MG63 (cell line): ENCODE measurements at places on chromosomes 16 and 17.

GRCh38 chr16:70685061-70685937 is 554 bp downstream of the MTSS2 start:
- no peak for DNase-seq

- no peak for DNase-seq
These were observed 272.0 kb downstream of the MAF start for GRCh38 chr16:79328402-79329165.

DNA sequence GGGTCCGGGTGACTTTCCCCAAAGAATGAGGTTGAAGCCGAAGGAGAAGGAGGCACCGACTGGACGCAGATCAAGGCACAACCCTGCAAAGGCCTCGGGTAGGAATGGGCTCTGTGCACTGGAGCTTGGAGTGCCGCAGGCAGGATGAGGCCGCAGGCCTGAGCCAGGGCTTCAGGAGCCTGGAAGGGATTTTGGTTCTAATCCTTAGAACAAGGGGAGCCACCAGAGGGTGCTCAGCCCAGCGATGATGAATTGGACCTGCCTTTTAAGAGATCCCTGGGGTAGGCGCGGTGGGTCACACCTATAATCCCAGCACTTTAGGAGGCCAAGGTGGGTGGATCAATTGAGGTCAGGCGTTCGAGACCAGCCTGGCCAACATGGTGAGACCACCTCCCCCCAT is 8.1 kb downstream of the CIBAR2 start:
- DNase-seq, result no peak

DNA sequence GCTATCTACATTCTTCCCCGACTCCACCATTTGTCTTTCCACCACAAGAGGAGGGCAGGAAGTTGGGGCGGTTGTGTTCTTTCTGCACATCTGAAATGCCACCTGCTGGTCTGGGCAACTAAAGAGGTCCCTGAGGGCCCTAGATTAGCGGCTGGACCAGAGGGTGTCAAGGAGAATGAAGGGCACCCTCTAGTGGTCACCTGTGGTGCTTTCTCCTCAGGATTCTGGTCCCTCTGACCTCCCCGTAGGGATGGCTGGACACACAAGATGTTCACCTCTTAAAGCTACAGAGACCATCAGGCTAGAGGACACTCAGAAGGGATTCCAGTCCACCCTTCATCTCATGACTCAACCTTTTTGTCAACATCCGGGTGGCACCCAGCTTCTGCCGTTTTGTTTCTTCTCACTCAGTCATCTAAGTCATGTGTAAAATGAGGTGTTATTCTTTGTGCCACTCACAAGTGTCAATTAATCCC is 2.9 kb upstream of the SCIMP start:
- peak; percentile 12 for DNase-seq

- DNase-seq, result no peak
These were observed 82.1 kb downstream of the GPR139 start for GRCh38 chr16:19991614-19992013.

DNA sequence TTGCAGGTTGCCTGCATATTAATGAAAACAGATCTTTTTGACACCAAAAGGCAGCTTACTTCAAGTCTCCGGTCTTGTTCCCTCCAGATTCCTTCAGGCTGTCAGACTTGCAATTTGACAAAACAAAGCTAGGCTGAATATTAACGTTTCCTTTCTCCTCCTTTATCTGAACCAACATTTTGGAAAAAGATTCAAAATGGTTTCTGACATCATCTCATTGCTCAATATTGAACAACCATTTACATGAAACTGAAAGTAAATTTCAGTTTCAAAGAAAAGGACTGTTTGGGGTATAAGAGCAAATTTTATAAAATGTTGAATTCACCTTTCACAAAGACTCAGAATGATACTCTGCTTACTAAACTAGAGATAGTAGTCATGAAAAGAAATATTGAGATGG is 521.8 kb downstream of the KCNJ2 start:
- DNase-seq, result no peak

DNA sequence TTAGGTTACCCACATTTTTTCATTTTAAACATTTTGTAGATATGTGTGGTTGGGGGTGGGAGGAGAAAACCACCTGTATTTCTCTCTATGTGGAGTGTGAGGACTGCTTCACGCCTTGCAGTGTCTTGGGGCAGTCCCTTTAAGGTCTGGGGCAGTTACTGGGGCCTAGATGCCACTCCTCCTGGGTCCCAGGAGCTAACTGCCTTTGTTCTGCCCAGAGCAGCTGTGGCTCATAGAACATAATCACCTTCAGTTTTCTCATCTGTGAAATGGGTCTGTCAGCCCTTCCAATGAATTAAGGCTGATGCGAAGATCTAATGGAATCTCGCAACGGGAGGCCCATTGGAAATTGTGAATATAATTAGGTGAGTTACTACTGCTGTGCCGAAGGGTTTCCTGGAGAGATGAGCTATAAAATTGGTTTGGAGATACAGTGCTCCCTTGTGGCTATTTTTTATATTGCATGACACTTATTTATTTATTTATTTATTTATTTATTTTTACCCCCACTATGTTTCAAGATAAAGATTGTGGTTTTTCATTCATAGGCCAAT is 22.9 kb downstream of the DHRS7C start:
- no peak for DNase-seq

DNA sequence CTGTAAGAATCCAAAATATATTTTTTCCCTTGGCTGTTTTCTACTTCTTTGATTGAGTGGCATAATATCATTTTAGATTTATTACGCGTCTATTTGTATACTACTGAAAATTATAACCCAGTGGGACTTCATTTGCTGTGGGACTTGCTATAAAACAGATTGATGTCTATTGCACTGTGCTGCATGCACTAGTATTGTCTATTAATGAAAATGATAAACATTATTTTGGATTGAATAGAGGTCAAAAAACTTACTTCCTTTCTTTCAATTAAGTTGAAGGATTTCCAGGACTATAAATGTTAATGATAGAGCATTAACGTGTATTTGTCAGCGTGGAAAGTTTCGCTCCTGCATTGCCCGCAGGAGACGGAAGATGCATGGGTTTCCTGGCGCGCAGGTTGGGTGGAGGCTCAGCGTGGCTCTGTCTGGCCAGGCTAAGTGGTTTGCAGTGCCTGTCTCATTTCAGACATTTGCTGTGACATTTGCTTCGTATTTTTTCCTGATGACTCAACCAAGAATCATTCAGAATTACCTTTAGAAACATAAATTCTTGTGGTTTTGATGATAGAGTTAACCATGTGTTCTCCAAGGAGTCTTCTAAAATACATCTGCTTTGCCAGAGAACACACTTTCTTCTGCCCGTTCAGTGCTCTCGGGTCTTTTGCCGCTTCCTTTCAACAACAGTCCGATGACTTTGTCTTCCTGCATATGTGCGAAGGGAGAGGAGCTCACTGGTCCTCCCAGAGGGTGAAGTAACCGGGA is 216.7 kb downstream of the RPTOR start:
- no peak for DNase-seq

- no peak for DNase-seq
These were observed 10.0 kb upstream of the CFDP1 start for GRCh38 chr16:75443298-75443697.

GRCh38 chr17:55286681-55287589 is 22.2 kb downstream of the HLF start:
- DNase-seq, result peak; percentile 89

DNA sequence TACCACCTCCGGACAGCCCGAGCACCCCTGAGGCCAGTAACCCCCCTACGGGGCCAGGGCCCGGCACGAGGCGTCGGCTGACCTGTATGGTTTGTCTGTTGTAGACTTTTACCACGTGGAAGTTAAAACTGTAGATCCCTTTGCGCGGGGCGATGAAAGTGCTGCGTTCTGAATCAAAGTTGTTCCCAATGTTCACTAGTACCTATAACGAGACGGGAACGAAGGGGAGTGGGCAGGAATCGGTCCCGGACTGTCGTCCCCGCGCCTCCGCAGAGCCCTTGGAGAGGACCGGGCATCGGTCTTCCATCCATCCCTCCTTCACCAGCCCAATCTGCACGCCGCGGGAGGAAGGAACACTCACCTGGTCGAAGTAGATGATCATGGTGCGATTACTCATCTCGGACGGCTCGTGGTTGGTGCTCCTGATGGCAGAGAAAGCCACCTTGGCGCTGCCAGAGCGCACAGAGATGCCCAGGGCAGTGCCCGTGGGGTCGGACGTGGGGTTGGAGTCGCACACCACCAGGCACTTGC is 732 bp downstream of the CBLN1 start:
- DNase-seq, result no peak

- DNase-seq, result peak; percentile 45
These were observed 63.3 kb downstream of the TUBD1 start for GRCh38 chr17:59829217-59830006.

- DNase-seq, result no peak
These were observed 158.3 kb downstream of the NTN1 start for GRCh38 chr17:9179602-9180001.

DNA sequence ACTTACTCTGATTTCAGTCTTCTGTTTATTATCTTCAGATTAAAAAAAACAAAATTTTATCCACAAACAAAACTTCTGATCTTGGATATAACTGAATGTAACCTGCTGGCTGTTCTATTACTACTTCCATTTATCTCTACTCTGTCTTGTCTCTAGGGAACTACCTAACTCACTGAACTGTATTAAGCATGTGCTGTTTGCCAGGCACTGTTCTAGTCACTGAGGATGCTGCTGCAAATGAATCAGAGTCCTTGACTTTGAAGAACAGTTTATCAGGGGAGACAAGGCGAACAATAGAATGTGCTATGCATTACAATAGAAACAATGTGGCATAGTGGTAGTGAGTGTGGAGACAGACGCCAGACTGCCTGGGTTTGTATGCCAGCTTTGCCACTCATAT is 2.3 kb upstream of the ANKRD40 start:
- no peak for DNase-seq

- no peak for DNase-seq
These were observed 61.0 kb upstream of the CHMP6 start for GRCh38 chr17:80930335-80931279.

GRCh38 chr16:54878301-54878700 is 52.4 kb upstream of the IRX5 start:
- DNase-seq, result no peak

DNA sequence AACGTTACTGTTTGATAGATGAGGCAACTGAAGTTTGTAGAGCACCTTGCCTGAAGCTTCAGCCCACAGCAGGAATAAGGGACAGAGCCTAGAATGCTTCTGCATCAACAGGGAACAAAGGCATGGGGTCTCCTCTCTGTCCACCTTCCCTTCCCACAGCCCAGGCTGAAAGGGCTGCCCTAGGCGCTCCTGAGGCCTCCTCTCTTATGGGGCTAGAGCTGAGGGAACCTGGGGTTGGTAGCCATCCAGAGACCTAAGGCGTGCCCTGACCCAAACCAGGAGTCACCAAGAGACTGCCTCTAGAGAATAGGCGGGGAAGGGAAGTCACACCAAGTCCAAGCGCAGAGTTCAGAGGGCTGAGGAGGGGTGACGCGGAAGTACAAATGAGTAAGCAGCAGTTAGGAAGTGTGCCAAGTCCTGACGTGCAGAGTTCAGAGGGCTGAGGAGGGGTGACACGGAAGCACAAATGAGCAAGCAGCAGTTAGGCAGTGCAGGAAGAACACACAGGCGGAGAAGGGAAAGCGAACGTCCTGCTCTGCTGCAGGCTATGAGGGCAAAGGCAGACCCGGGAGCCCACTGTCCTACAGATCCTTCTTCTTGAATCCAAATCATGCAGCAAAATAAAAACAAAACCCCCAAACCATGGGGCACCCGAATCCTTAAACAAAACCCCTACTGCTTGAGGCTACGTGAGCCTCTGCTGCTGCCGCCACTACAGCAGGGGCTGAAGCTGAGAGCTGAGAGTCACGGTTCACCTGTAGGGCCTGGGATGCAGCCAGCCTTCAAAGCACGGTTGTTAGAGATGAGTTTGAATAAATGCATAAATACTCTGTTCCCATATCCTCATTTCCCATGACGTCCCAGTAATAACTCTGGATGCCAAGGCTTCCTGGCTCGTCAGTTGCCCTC is 2.7 kb upstream of the SPG7 start:
- peak; percentile 88 for DNase-seq

DNA sequence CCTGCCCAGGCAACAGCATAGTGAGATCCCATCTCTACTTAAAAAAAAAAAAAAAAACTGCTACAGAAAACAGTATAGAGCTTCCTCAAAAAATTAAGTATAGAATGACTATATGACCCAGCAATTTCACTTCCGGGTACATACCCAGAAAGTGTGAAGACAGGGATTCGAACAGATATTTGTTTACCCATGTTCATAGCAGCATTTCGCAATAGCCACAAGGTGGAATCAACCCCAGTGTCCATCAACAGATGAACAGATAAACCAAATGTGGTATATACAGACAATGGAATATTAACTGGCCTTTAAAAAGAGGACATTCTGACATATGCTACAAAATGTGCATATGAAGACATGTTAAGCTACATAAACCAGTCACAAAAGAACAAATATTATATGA is 95.5 kb downstream of the CHD9NB start:
- DNase-seq, result no peak

GRCh38 chr17:50808413-50808812 is 27.0 kb upstream of the WFIKKN2 start:
- DNase-seq, result no peak

DNA sequence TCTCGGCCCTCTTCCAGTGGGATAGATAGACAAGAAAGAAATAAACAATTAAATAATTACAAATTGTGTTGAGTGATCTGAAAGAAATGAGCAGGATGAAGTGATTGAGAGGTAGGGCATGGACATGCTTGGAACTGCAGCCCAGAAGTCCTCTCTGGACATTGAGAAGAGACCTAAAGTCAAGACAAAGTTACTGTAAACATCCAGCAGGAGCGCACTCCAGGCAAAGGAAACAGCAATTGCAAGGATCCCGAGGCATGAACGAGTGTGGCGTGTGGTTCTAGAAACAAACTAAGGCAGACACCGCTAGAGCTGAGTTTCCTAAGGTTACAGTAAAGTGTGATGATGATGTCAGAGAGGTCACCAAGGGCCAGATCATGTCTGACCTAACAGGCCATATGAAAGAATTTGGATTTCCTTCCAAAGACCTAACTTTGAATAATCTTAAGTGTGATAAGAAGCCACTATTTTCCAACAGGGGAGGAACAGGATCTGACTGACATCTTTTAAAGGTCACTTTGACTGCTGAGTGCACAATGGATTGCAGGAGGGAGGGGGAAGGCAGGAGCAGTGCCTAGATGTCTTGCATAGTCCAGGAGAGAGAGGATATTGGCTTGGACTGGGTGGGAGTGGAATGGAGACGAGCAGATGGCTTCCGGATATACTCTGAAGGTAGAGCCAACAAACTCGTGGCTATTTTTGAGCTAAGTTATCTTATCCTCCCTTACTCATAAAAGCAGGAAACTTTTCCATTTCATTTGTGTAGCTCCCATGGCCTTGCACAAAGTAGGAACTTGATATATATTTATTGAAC is 19.0 kb downstream of the ABCC12 start:
- peak; percentile 23 for DNase-seq

DNA sequence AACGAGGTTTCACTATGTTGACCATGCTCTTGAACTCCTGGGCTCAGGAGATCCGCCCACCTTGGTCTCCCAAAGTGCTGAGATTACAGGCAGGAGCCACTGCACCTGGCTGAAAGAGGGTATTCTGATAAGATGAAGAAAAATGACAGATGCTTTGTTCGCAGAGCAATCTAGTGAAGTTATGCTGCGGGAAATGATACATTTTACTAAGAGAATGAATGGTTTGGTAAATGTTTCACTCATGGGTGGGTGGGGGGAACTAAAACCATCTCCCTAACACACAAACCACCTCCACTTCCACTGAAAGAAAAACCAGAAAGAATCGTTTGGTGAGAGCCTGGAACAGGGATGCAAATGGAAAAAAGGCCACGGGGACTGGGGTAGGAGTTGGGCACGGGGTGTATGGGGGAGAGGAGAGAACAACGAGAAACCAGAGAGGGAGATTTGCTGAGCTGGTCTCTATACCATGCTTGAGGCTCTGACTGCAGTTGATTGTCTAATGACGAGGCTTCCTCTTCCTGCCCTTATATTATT is 19.0 kb upstream of the XYLT2 start:
- DNase-seq, result no peak

GRCh38 chr17:33140413-33141099 is 148.9 kb downstream of the SPACA3 start:
- no peak for DNase-seq
